ENCODE measurements at places on chromosomes 2 and 18.

- no peak for DNase-seq
Observed at GRCh38 chr2:71675296-71675695, 221.9 kb downstream of the DYSF start.

- no peak for DNase-seq
Observed at GRCh38 chr2:102208774-102209173, 22.0 kb downstream of the IL1RL2 start.

- DNase-seq: no peak
Observed at GRCh38 chr18:56148373-56148772, 490.0 kb downstream of the TXNL1 start.

DNA sequence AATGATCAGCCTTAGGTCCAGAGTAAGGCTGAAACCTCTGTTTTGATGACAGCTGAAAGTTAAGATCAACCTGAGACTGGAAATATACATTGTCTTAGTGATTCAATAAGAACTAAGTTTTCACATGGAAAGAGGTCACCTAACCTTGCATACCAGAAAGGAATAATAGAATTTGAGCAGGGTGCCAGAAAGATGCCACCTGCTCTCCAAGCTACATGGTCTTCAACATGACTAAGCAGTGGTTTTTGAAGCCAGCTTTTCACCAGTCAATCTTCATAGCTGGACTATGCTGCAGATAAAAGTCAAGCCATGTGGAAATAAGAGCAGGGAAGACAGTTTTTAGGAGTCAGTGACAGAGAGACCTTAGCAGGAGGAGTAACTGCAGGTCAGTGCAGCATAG lies 589.4 kb upstream of the SYT4 start:
- no peak for DNase-seq

- no peak for DNase-seq
Observed at GRCh38 chr2:9262671-9263171, 56.1 kb downstream of the ASAP2 start.

DNA sequence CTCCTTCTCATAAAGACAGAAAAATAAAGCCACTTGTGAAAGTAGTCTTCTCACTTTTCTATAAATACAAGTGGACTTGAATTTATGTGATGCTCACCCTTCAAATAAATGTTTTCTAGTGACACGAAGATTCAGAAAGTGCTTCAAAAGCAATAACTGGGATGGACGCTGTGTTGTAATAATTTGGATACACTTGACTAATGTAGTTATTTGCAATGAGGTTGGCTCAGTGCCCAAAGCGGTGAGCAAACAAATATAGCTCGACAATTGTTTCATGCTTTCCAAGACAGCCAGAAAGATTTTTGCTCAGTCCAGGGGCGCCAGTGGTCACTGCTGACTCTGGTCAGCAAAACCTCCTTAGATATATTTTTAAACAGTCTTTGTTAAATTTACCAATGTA lies 278.6 kb upstream of the KLHL14 start:
- no peak for DNase-seq

DNA sequence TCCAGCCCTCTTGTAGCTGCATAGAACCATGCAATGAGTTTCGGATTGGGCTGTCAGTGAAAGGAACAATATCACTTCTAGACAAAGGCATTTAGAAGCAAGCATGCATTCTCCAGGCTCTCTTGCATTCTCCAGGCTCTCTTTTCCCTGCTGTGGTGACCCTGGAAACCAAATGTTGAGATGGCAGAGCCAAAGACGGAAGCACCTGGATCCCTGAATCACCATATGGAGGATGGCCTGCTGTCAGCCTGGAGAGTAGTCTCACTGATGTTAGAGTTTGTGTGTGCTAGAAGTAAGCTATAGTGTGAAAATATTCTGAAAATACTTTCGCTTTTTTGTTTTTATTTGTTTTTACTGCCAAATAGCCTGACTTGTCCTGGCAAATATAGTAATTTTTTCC lies 203.9 kb downstream of the C1D start:
- no peak for DNase-seq

DNA sequence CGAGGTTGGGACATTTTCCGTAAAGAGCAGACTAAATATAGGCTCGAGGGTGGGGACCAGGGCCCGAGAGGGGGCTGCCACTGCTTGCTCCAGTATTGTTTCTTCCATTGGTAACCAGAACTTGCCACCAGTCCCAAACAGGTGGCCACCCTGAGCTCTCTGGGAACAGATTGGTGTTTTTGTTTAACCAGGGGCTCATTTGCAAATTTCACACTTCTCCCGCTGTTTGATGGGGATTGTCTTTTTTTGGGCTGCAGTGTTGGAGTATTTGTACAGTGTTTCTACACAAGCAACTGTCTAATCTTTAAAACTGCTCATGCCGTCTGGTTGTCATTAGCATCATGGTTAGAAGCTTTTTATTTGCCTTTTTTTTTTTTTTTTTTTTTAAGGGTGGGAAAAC lies 8.5 kb downstream of the AGAP1 start:
- DNase-seq: no peak

- no peak for DNase-seq
Observed at GRCh38 chr2:105756435-105756834, 11.7 kb downstream of the NCK2 start.

- no peak for DNase-seq
Observed at GRCh38 chr2:62362561-62362960, 143.4 kb downstream of the TMEM17 start.

- DNase-seq: no peak
Observed at GRCh38 chr18:69432847-69433246, 32.2 kb downstream of the DOK6 start.

- no peak for DNase-seq
Observed at GRCh38 chr18:54150226-54150625, 74.2 kb downstream of the MBD2 start.

DNA sequence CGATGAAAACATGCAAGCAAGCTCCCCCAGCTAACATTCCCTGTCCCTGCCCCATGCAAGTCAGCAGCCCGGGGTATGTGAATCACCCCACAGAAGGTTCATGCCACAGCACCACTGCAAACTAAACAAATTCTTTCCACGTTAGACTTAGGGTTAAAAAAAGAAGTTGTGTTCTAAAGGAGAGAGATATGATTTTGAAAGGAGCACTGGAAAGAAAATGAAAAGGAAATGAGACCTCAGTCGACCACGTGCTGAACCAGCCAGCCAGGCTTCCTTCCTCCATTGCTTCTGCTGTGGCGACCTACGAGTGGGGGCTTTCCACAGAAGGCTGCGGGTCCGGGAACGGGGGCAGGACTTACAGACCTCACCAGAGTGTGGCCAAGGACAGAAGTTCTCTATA lies 52.0 kb downstream of the ARL4C start:
- no peak for DNase-seq

DNA sequence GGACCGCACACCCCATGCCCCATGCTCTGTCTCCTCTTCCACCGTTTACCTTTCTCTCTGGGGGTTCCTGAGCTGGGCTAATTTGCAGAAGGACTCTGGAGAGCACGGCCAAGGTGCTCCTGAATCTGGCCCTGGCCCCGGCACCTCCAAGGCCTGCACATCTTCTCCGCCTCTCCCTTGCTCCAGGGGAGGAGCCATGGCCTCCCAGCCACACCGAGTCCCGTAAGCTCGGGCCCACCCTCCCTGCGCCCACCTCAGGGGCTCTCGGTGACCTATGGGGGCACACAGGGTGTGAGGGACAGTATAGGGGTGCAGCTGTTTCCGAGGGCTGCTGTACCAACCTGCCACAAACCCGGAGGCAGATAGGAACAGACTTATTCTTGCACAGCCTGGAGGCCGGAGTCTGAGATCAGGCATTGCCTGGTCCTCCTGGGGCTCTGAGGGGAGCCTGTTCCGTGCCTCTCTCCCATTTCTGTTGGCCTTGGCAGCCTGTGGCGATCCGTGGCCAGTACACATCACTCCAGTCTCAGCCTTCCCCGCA lies 127.3 kb upstream of the GPC1 start:
- no peak for DNase-seq

DNA sequence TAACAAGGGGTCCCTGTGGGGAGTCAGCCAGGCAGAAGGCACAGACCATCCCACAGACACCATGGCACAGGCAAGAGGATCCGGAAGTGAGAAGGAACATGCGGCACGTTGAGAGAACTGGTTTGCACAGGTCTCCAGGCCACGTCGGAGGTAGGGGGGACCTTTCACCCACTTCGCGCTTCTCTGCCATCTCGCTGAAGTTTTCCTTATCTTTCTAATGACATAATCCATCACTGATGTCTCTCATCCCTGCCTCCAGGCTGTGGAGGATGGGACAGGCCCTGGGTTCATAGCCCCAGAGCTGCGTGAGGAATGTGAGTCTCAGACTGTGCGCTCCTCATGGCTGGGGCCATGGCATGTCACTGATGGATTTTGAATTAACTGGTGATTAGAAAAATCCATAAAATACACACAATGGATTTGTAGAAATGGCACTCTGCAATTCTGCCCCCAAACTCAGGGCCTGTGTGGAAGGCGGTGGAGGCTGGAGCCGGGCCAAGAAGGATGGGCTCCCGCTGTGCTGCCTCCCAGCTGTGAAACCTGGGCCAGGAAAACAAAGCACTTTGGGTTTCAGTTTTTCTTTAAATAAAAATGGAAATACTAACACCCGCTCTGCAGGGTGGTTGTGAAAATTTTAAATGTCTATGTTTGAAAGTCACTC lies 113.3 kb upstream of the ALKAL2 start:
- no peak for DNase-seq

DNA sequence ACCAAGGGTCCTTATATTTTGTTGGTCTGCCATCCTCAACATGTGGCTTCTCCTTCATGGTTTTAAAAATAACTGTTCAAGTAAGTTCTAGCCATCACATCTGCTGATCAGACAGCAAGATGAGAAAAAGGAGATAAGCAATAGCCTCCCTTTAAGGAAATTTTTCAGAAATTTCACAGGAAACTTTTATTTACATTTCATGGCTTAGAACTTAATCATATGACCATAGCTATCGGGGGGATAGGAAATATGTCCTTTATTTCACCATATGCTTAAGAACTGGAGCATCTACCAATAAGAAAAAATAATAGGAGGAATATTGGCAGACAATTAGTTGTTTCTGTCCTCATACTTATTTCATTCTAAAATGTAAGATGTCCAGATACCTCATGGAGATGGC lies 16.2 kb downstream of the ATF2 start:
- DNase-seq: no peak

DNA sequence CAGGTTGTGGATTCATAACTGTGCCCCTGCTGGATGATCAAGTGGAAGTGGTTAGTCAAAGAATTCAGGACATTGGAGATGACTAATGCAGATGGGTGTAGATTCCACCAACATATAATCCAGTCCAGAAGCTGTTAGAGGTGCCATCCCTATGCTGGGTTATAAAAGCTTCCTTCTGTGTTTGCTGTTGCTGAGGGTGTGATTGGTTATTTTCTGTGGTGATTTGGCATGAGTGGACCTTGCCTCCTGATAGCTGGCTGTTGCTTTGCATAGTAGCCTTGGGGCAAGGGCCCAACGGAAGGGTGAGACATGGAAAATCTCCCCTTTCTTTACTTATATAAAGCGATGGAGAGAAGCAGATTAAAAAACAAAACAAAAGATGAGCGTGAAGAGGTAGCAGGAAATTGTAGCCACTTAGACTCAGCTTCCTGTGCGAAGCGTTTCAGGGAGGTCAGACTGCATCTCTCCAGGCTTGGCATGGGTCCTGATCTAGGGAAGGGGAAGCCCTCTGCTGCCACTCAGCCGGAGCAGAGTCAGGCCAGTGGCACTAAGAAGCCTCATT lies 190.4 kb downstream of the FMNL2 start:
- no peak for DNase-seq

DNA sequence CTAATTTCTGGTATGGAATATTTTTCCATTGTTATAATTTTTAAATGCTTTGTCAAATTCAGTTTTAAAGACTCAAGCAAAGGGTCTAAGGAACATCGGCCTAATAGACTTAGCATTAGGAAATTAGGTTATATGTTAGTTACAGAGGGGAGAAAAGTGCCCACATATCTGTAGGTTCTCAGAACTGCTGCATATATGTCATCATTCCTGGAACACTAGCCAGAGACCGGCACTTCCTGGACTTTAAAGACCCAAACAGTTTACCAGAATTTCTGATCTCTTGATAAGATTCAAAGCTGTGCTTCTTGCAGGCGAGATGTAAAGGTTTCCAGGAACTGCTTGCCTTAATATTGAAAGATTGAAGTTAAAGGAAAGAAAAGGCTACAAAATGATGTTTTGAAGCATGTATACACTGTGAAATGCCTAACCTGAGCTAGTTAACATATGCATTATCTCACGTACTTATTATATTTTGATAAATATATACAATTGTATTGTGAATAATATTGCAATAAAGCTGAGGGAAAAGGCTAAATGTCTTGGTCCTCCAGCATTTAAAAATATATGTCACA lies 993.6 kb downstream of the LRP1B start:
- DNase-seq: no peak

DNA sequence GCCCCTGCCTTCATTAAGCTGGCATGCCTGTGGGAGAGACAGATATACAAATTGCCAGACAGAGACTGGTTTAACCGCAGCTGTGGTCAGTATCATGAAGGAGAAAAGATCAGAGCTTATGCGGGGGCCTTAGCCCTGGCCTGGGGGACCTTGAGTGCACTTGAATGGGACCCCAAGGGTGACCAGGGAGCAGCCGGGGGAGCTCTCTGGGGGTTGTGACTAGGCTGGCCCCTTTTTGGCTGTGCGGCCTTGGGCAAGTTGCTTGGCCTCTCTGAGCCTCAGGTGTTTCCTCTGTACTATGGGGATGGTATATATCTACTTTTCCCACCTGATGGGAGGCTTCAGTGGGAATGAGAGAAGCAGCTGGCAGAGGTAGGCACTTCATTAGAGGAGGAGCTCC lies 35.7 kb downstream of the INHBB start:
- DNase-seq: no peak

- no peak for DNase-seq
Observed at GRCh38 chr18:49751427-49752094, 61.8 kb downstream of the ACAA2 start.

GRCh38 chr2:160747501-160748170 lies 254.0 kb upstream of the RBMS1 start:
- DNase-seq: no peak

- no peak for DNase-seq
Observed at GRCh38 chr18:40235836-40236235, 1719.2 kb upstream of the PIK3C3 start.

All from stimulated activated CD4-positive, alpha-beta T cell treated with anti-CD3 and anti-CD28 coated beads, Interleukin-1b, Interleukin-23, amount 100 ng/mL, for 24 hours (primary cell).